GF-D8 (cell line): ENCODE measurements at places on chromosomes 6 and 20.
A peak's percentile ranks its signal among the peaks of the same experiment; 100 is the strongest.

GRCh38 chr6:163393923-163394322, 20.6 kb upstream of the QKI start:
- DNase-seq: no peak

GRCh38 chr6:157823001-157823527, at the start of gene SNX9:
Gene SNX9, plus strand, starts transcription at chr6:157823246. Its CDS starts 189 bp downstream, at chr6:157823435.
- peak; percentile 34 for DNase-seq

DNA sequence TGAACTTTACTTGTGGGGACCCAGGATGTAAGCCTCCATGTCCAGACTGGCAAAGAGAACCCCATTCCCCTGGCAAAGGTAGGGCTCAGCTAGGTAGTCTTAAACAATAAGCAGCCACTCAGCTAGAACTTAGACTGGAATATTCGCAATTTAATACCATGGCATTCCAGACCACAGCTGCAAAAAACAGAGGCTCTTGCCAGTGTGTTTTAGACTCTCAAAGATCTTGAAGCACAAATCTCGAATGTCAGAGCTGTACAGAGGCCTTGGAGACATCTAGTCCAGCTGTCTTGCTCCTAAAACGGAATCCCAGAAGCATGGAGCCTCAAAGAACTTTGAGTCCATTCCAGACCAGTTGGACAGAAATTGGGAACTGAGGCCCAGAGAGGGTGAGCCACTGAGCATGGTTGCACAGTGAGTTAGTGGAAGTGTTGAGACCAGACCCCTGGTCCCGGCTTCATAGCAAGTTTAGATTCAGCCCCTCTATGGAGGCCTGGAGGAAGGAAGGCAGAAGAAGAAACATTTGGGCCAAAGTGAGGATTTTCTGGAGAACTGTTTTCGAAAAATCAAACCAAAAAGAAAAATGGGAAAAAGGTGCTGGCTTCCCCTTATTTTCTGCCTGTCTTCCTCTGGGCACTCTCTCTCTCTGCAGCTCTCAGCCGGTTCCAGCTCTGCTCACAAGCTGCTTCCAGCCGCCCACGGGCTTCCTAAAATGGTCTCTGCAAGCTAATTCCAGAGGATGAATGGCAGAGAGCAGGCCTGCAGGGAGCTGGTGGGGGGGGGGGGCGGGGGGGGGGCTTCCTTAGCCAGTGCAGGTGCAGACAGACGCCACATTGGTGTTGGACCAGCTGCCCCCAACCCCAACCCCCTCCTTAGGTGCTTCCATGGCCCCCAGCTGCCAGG, 32.4 kb downstream of the AAR2 start:
- DNase-seq: no peak

- no peak for DNase-seq
These were observed 83.1 kb downstream of the THBS2 start for GRCh38 chr6:169170583-169170955.

GRCh38 chr6:71510057-71510713, 221.6 kb downstream of the OGFRL1 start:
- no peak for DNase-seq

DNA sequence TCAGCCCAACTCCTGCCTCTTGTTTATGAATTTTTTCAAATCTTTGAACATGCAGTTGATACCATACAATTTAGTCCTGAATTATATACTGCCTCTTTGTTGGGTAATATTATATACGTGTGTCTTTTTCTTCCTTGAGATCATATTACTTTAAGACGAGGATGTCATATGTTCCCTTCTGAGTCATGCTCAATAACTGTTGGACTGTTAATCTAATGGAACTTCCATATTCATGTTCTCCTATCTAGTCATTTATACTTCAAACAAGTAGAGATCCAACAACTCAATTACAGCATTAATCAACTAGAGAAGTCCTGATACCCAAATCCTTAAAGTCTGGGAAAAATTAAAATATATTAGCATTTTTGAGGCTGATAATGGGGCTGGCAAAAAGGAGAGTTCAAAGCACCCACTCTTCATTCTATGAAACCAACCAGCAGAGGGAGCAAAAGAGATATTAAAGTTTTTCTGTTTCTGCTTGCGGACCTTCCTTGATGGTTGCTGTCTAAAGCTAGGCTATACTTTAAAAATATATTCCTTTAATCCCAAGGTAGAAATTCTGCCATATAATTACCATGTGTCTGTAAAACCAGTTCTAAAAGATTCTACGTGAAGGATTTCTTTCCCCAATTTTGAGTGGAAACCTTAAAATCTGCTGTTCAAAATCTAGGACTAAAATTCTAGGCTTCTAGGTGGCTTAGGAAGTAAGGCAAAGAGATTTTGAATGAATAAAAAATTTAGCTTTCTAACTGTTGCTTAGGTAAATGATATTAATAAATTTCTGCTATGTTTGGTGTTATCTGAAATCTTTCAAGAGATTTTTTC, 498.9 kb downstream of the BCKDHB start:
- no peak for DNase-seq

- DNase-seq: no peak
These were observed 169.7 kb upstream of the TNFAIP3 start for GRCh38 chr6:137697267-137697938.

DNA sequence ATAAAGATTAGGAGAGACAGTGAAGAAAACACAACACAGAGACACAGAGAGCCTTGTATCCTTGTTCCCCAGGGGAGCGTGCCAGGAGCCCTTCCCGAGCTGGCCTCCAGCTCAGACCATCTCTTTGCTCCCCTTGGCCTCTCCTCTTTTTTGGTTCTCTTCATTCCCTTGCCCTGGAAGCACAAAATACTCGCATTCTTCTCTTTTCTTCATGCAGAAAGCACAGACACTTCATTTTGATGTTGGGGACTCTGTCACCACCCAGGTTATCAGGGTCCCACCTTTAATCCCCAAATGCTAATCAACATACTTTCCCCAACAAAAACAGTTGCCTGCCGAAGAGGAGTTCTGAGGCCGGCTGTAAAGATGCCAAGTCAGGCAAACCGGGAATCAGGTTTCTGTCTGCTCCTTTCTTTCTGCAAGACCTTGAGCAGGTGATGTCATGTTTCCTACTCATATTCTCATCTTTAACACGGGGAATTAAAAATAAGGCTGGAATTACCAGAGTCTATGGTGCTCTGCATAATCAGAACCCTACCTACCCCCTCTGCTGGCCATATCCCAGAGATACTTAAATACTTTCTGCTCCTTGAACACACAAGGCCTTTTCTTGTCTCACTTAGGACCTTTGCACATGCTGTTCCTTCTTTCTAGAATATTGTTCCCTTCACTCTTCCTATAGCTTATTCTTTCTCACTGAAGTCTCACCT, 21.7 kb downstream of the TGM6 start:
- no peak for DNase-seq

GRCh38 chr20:34976286-34976685, 20.6 kb downstream of the MYH7B start:
- DNase-seq: no peak

GRCh38 chr6:77455271-77455670, 8.0 kb downstream of the HTR1B start:
- no peak for DNase-seq

- no peak for DNase-seq
These were observed 43.8 kb downstream of the MAP3K4 start for GRCh38 chr6:161035182-161035980.

DNA sequence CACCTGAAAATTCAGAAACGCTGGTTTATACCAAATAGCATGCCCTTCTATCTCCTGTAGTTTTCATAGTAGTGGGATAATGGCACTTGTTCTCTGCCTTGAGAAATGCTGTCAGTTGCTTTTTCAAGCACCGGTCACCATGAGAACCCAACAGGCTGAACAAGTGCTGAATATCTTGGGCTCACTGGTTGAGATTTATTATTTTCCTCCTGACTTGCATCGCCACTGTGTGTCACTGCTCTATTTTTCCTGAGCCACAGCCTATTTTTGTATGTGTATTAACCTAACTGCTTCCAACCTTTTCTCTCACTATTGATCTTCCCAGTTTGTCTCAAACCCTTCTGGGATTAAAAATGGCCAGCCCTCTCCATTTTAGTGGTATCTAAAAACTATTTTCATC, 71.9 kb downstream of the OPN5 start:
- no peak for DNase-seq

GRCh38 chr6:53828966-53829697, 34.3 kb downstream of the LRRC1 start:
- DNase-seq: no peak

GRCh38 chr6:40509086-40509485, 78.1 kb downstream of the LRFN2 start:
- no peak for DNase-seq

DNA sequence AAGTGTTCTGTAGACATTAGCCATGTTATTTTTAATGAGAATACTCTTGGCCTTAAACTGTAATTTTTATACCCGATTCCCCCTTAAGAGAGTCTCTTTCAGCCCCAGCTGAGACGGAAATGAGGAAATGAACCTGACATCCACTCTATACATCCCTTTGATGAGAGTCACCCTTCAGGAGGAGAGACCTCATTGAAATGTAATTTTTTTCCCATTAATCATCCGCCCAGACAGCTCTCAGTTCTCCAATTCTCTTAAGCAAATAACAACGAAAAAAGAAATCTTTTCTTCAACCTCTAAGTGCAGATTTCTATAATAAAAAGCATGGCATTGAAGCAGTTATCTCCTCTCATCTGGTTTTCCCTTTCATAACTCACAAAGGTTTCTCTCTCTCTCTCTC, 243.8 kb upstream of the PMEPA1 start:
- no peak for DNase-seq

DNA sequence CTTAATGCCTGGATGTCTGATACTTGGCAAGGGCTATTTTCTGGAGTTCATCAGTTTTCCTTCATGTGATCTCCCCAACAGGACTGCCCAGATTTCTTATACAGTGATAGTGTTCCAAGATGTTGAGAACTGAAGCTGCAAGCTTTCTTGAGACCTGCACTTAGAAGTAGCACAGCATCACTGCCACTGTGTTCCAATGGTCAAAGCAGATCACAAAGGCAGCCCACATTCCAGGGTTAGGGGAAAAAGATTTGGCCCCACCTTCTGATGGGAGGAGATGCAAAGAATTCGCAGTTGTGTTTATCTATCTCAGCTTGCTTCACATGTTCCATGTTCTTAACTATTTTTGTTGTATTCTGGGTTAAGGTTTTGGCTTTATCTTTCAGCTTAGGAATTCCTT, 78.2 kb downstream of the GPX5 start:
- DNase-seq: no peak

DNA sequence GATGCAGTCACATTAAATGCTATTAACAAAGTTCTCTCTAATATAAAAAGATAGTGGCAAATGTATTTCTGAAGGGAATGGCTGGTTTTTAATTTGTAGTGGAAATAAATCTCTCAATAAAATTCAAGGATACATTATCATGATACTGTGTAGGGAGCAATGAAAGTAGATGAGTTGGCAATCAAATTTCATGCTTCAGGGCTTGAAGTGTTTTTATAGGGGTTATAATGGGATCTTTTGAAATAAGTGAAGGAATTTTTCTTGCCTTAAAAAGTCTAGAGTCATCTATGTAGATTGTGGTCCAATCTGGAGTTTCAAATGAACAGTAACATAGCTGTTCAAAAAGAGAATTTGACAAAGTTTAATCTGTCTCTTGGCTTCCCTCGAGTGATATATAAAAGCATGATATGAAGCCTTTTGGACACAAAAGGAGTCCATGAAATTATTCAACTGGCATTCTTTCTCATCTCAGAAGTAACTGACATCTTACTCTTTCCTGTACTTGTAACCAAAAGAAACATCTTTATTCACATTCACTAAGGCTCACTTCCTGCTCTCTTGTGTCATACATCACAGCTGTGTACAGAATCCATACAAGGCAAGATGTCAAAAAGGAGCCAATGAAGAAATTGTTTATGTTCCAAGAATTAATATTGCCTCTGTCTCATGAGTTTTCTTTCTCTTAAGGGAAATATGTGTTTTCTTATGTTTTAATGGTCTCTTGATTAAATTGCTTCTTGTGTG, 591.0 kb upstream of the GJE1 start:
- no peak for DNase-seq

DNA sequence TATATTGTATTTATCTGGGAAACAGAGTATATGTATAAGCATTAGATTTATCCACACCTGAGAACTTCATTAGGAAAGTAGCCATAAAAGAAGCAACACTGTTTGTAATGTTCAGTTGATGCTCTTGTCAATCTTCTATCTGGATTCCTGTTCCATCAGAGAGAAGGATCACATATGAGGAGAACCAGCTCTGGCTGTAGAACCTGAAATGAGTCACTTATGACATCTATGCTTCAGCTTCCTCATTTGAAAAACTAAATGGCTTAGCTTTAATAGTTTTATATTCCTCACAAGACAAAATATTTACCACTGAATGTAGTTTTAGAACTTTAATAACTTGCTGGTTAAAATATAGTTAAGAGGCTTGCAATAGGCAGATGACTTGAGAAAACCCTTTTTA, 144.7 kb downstream of the TASP1 start:
- no peak for DNase-seq

DNA sequence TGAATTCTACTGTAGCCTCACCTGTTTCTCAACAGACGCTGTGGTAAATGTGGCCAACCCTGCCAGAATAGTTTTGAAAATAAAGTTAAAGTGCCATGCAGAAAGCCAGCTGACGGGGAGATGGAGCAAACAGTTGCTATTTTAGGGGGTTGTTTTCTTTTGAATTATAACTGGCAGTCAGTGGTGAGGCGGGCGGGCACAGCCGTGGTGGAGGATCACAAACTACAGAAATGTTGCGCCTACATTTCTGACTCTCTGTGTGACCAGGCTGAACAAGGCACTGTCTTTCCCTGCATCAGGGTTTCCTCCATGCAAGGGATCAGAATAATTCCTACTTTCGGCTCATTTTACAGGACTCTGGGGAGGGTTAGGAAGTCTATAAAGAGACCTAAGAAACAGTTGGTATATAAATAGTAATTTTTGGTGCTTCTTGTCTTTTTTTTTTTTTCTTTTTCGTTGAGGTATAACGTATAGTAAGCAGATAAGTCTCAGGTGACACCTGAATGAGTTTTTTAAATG, 17.2 kb downstream of the CHMP4B start:
- no peak for DNase-seq

- no peak for DNase-seq
These were observed 17.7 kb upstream of the ADGRF4 start for GRCh38 chr6:47680724-47681123.

DNA sequence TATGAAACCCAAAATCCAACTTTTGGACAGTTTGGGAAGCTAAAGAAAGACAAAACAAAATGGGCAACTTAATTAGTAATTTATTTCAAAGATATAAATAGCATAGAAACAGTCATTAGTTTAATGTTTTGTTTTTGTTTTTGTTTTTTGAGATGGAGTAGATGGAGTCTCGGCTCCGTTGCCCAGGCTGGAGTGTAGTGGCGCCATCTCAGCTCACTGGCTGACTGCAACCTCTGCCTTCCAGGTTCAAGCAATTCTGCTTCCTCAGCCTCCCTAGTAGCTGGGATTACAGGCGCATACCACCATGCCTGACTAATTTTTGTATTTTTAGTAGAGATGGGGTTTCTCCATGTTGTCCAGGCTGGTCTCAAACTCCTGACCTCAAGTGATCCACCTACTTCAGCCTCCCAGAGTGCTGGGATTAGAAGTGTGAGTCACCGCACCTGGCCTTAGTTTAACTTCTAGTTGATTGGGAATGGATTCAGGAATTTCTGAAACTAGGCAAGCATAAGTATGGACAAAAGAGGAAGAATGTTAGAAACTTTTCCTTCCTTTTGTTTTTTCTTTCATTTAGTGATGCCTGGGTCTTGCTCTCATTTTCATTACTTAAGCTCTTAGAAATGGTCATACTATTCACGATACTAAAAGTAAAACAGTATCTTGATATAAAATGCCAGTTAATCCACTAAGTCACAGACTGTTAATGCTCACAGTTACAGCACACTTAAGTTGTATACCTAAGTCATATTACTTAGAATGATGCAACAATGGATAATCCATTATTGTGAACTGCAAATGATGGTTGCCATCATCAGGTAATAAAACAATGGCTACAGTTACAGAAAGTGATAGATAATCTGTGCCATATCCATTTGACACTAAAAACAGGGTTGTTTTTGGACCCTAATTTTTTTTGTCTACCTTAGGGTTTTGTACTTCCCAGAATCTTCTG, 8.2 kb downstream of the SENP6 start:
- no peak for DNase-seq
